Activated naive CD4-positive, alpha-beta T cell (primary cell): ENCODE measurements at places on chromosomes 11 and 22.

- no peak for DNase-seq
Observed at GRCh38 chr11:79648766-79649520, 208.1 kb upstream of the TENM4 start.

GRCh38 chr11:393219-394033 lies 583 bp upstream of the PKP3 start:
- no peak for DNase-seq

DNA sequence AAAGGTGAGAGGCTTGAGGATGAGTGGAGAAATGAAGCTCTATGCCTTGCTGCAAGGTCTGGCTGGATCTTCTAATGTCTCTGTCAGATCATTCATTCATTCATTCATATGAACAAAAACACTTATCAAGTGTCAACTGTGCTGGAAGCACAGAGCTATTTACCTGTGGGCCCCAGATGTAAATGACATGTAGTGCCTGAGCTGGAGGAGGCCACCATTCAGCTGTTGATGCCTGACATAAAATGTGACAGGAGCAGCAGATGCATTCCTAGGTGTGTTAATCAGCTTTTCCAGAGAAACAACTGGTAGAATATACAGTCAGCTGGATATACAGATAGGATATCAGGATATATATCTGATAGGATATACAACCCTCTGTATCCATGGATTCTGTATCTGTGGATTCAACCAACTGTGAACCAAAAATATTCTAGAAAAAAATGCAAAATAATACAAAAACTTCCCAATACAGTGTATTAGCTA lies 44.5 kb downstream of the TSPAN18 start:
- no peak for DNase-seq

- DNase-seq, result no peak
Observed at GRCh38 chr11:110059706-110060463, 33.3 kb upstream of the ZC3H12C start.

GRCh38 chr11:63567044-63567840 lies 4.1 kb upstream of the PLAAT2 start:
- no peak for DNase-seq

- DNase-seq, result no peak
Observed at GRCh38 chr22:28942801-28943500, 59.6 kb downstream of the ZNRF3 start.

GRCh38 chr11:75655605-75656004 lies 13.2 kb downstream of the MAP6 start:
- DNase-seq, result no peak

GRCh38 chr22:48254311-48254873 lies 1491.9 kb downstream of the TBC1D22A start:
- DNase-seq, result no peak

- DNase-seq, result no peak
Observed at GRCh38 chr11:69524991-69525411, 43.5 kb downstream of the LINC01488 start.

DNA sequence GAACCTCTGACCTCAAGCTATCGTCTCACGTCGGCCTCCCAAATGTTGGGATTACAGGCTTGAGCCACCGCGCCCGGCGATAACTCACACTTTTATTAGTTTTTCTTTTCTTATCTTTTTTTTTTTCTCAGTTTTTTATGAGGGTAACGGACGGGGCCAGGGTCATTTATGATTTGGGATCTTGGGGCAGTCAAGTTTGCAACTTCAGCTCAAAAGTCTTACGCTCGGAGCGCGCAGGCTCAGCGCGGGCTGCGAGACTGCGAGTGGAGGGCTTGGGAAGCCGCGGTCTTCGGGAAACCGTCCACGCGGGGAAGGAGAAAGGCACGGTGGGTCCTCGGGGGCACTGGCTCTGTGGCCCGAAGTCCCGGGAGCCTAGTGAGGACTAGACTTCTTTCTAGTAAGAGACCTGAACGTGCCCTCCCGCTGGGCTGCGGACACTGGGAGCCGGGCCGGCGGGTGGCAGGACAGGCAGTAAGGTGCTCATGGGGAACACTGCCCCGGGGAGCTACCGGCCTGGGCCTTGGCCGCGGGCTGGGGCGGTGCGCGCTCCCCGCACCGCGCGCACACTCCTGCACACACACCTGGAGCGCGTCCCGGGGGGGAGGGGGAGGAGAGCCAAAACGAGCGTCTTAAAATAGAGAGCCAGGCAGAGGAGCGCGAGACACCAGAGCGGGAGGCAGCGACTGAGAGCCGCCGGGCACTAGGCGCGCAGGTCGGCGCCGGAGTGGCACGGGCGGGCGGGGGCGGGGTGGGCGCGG lies 476 bp upstream of the BARX2 start:
- DNase-seq, result no peak

DNA sequence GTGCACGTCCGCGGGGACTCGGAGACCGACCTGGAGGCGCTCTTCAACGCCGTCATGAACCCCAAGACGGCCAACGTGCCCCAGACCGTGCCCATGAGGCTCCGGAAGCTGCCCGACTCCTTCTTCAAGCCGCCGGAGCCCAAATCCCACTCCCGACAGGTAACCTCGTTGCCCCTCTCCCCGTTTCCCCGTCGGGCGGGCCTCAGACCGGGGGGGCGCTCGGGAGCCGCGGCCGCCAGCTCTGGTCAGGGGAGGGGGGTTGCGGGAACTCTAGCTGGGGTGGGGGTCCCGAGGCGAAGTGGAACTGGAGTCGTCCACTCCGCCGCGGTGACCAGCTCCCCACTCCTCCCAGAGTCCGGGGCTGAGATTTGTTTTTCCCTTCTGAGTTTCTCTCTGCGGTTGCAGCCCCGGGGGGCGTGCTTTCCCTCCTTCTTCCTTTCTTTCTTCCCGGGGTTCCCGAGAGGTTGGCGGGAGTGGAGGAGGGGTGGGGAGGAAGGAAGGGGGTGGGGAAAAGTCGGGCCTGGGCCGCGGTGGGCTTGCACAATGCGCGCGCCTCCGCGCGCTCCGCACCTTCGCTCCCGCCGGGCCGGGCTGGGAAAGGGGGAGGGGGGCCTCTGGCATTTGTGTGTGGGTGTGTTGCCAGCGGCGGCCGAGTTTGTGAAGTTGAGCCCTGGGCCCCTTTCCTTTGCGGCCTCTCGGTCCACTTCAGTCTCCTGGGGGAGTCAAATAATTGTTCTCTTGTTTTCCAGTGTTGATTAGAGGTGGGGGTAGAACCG lies 952 bp downstream of the YAP1 start:
- DNase-seq, result no peak

GRCh38 chr11:35030716-35031213 lies 108.2 kb upstream of the CD44 start:
- no peak for DNase-seq

GRCh38 chr11:10392095-10393079 lies 62.7 kb upstream of the AMPD3 start:
- DNase-seq, result no peak

DNA sequence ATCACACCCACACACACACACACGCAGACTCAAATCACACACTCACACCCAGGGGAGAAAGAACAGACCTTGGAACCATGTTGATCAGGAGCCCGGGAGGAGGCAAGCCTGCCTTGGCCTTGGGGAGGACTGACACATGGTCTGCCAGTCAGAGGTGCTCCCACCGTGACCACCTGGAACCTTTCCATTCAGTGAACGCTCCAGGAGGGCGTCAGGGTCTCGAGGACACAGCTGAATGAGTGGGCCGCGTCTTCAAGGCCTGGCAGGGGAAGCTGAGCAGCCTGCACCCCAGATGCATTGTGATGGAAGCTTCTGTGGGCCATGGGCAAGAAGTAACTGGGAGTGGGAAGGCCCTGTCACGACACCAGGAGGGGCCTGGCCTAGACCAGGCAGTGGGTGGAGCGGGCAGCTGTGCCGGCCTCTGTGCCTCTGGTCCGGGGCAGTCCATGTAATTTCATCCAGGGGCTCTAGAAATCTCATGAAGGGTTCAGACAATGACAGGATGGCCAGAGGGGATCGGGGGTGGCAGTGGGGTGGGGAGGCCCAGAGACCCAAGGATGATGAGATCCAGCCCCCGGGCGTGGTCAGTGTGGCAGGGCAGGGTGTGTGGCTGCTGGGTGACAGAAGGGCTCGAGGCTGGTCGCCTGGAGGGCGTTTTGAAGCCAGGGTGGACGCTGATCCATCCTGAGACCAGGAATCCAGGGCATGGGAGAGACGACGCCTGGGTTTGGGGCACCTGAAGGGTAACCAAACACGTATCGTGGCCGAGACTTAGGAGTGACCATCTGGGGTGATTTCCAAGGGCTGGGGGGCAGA lies 53.7 kb downstream of the IGF2 start:
- DNase-seq, result no peak

DNA sequence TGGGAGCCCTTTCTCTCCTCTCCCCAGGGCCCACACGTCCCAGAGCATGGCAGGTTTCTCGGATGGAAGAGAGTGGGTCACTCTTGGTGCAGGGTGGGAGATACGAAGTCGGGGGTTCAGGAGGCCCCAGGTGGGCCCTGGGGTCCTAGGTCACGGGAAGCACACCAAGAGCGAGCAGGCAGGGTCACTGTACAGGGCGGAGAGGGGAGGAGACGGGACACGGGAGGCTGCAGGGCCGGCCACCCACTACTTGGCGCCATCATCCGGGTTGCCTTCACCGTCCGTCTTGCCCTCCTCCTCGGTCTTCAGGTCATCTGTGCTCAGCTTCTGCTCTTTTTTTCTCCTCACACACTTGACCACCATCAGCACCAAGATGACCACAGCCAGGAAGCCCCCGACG lies 9.8 kb downstream of the SCN2B start:
- no peak for DNase-seq

GRCh38 chr11:289712-290620 lies 1.0 kb downstream of the PGGHG start:
- no peak for DNase-seq

DNA sequence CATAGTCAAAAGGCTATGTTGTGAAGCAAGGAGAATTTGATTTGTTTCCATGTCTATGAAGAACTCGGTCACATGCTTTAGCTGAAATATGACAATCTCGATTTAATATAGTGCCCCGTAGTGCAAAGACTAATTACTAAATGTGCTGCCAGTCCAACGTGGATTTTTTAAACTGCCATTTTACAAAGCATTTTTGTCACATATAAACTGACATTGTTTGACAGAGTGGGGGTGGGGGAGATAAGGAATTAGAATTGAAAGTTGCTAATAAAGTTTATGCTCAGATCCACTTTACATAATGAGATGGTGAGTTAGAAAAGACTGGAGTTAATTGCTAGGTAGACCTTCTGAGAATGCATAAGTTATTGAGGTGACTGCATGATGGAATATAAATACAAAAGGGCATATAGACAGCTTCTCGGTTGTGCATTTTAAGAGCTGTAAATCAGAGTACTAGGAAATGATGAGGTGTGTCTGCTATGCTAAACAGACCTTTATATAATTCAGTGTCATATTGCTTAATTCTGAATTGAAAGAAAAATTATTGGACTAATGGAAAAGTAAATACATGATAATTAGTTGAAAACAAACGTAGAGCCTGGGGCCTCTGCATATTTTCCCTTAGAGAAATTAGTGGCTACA lies 158.9 kb upstream of the MTNR1B start:
- DNase-seq, result no peak

GRCh38 chr11:5818245-5818886 lies 9.6 kb downstream of the OR52N2 start:
- DNase-seq, result no peak

DNA sequence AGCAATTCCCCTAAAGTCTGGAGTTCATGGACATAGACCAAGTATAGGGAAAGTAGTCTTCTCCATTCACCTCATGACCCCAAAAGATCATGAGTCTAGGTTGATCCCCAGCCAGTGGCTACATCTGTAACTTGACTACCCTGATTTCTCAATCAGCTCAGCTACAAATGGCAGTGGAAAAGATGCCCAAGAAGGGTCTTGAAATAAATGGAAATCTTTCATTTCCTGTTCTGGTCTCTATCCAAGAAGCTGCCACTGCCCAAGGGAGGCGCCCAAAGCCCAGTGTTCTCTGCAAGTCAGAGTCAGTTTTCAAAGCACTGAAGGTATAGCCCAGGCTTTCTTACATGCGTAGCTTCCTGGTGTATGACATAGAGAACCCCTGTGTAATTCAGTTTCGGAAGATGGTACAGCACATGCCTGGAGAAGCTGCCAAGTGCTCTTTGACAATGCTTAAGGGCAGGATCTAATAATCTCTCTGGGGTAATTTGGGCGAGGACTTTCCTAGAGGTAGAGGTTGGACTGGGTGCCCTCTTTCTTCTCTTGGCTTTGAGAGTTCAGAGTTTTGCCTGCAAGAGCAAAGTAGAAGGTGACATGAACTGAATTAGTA lies 101.1 kb downstream of the ADAMTS15 start:
- DNase-seq, result no peak

DNA sequence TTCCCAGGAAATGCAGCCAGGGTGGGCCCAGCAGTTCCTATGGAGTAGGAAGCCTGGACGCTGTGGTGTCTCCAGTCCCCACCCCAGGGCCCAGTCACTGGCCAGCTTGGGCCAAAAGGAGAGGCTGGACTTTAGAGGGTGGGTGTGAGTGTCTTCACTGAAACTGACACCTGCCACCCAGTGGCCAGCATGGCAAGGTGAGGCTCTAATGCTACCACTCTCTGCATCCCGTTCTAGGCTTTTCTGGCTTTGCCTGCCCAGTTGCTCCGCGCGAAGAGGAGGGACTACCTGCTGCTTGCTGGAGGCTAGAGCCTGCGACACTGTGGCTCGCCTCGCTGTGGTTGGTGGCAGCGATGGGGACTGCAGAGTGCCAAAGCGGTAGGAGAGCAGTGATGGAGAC lies 35.4 kb downstream of the C22orf42 start:
- no peak for DNase-seq

- no peak for DNase-seq
Observed at GRCh38 chr11:89477175-89477574, 14.0 kb downstream of the NOX4 start.

DNA sequence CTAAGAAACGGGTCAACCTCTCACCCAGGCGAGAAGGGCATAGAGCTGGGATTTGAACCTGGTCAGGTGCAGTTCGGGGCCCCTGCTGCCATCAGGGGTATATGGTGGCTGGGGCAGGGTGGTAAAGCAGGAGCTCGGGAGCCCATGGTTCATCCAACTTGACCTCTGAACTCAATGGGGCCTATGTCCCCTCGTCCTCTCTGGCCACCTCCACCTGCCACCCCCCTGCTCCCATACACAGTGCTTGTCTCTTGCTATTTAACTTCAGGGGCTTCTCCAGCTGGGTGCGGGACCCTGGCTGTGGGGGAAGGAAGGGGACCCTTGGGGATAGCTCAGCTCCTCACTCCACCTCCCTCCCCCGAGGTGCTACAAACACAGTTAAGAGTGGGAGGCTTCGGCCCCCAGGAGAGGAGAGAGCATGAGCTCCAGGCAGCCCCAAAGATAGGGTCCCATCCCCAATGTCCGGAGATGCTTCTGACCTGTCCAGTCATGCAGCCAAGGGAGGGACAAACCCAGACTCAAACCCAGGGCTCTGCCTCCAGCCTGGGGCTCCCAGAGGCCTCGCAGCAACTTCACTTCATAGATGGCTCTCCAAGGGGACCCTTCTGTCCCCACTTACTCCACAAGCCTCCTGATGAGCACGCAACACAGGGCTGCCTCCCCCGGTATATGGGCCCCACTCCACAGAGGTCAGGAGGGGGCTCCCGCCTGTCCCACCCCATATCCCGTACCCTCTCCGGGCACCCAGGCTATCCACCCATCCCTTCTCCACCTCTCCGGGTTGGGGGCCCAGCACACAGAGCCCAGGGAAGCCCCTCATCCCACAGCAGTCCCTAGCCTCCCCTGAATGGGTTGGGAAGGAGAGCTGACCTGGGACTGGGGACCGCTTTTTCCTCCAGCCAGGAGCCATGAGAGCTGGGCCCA lies 712 bp downstream of the IL2RB start:
- DNase-seq, result no peak

GRCh38 chr22:43148581-43148980 lies 2.8 kb upstream of the TSPO start:
- no peak for DNase-seq

- DNase-seq, result no peak
Observed at GRCh38 chr22:27474112-27474571, 327.4 kb downstream of the MN1 start.

GRCh38 chr11:111408789-111409727 lies 30.0 kb upstream of the POU2AF1 start:
- no peak for DNase-seq

- DNase-seq, result no peak
Observed at GRCh38 chr11:399731-400211, 5.8 kb downstream of the PKP3 start.
